ENCODE measurements at places on chromosomes 1 and 21. TPM values are rescaled to one million over a fixed set of nuclear protein-coding genes. Genes with fewer than 3 reads are reported as not detected.

SHISA4 gene
- 49.0 TPM for total RNA-seq

- DNase-seq: no peak
Measured at GRCh38 chr1:109478806-109479205, 4.9 kb upstream of the ATXN7L2 start.

- no peak for DNase-seq
Measured at GRCh38 chr21:34962586-34963222, 86.4 kb downstream of the RUNX1 start.

- DNase-seq: no peak
Measured at GRCh38 chr1:16433030-16433429, 4.2 kb downstream of the SPATA21 start.

All from left cardiac atrium (tissue), 4 donors.